Right renal pelvis (tissue), 4 donors: ENCODE measurements at places on chromosomes 3 and 15.

DNA sequence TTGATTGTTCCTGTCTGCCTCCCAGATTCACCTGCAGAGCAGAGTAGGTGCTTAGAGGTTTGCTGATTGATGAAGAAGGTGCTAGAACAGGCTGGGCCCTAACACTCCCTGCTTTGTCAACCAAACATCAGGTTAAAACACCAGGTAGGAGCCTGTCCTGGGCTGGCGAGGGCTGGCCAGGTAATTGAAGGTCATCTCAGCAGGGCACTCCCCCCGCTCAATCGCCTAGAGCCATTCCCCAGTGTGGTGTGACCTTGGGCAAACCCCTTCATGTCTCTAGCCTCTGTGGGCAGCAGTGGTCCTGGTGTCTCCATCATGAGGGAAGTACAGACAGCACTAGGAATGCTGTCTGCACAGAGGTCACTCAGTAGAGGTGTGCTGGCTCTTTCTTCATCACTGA lies 88.3 kb downstream of the KLF15 start:
- DNase-seq = no peak

- DNase-seq = no peak
These were observed 312.4 kb upstream of the SEMA6D start for GRCh38 chr15:47404877-47405276.

GRCh38 chr3:25007974-25008658 lies 419.9 kb upstream of the RARB start:
- DNase-seq = no peak

DNA sequence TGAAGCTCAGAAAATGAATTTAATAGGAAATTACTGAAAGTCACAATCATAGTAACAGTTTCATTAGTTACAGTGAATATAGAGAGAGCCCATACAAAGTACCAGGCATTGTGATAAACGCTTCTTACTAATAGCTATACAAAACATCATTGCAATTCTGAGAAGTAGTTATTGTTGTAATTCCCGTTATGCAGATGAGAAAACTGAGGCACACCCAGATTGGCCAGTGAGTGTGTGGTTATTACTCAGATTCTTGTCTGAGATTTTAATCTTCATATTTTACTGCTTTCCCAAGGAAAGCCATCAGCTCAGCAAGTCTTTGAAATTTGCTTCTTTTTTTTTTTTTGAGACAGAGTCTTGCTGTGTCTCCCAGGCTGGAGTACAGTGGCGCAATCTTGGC lies 14.3 kb downstream of the FLNB start:
- DNase-seq = no peak

GRCh38 chr3:839981-840380 lies 252.8 kb upstream of the CNTN6 start:
- no peak for DNase-seq
